Pancreas (tissue), 10 donors: ENCODE measurements at places on chromosomes 2 and 18. TPM values are rescaled to one million over a fixed set of nuclear protein-coding genes. Genes with fewer than 3 reads are reported as not detected.

The STARD6 gene
- total RNA-seq, result not detected

The KCNJ13 gene
- not detected for total RNA-seq

GRCh38 chr2:46849046-46849715, 66.4 kb downstream of the MCFD2 start:
- DNase-seq, result no peak
- no peak overlapping the region for H3K4me3 ChIP-seq
- peaks cover 45% of the 10 kb centered on the region for H3K4me1 ChIP-seq

DNA sequence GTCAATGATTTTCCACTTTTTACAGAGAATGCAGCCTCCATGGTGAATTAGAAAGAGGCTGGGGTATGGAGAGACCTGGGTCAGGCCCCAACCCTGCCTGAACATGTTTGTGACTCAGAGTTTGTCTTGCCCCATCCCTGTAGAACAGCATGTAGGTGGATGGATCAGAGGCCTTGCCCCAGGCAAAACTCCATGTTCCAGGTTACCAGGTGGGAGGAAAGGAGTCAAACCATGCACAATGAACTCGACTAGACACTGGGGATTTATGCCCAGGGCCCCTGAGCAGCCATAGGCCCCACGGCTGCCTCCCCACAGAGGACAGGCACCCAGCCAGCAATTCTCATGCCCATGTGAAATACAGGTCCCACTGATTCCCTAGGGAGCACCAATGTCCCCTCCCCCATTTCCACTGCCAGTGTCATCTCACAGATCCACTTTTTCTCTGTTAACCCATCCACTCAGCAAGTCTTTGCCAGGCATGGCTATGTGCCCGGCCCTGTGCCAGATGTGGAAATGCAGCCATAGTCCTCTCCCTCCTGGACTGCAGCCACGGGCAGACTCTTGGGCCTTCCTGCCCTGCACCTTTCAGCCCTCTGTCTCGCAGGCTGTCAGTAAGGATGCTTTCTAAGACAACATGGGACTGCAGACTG, 737.8 kb upstream of the HS6ST1 start:
- H3K36me3 ChIP-seq, result no peaks in the 10 kb centered on the region
- no peak overlapping the region for H3K27ac ChIP-seq
- H3K4me3 ChIP-seq, result no peak overlapping the region
- no peaks in the 10 kb centered on the region for H3K4me1 ChIP-seq
- no peak for DNase-seq

GRCh38 chr2:26847655-26848335, at the start of gene DPYSL5:
TSS of gene DPYSL5 (plus strand) at chr2:26848132. CDS start at chr2:26898500, 50,368 bp downstream.
- no peaks in the 10 kb centered on the region for H3K36me3 ChIP-seq
- peaks cover 8% of the 10 kb centered on the region for H3K27me3 ChIP-seq
- no peak within 1 kb of the TSS for H3K27ac ChIP-seq

DNA sequence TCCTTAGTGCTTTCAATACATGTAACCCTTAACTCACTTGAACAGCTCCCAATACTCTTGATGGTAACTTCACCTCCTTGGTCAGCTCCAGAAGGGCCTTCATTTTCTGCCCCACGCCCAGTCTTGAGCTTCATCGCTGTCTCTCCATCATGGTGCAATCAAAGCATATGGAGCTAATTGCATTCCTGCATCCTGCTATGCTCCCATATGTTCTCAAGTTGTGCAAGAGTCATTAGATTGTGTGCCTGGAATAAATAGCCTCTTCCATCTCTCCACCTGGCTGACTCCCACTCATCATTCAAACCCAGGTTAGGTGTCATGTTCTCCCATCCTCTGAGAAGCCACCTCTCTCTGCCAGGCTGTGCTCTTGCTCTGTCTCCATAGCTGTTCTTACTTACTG, 364.5 kb upstream of the RGPD4 start:
- H3K27me3 ChIP-seq, result no peaks in the 10 kb centered on the region
- no peaks in the 10 kb centered on the region for H3K36me3 ChIP-seq
- no peaks in the 10 kb centered on the region for H3K4me1 ChIP-seq
- H3K27ac ChIP-seq, result no peak overlapping the region

The EFHD1 gene
- 1.2 TPM for total RNA-seq

DNA sequence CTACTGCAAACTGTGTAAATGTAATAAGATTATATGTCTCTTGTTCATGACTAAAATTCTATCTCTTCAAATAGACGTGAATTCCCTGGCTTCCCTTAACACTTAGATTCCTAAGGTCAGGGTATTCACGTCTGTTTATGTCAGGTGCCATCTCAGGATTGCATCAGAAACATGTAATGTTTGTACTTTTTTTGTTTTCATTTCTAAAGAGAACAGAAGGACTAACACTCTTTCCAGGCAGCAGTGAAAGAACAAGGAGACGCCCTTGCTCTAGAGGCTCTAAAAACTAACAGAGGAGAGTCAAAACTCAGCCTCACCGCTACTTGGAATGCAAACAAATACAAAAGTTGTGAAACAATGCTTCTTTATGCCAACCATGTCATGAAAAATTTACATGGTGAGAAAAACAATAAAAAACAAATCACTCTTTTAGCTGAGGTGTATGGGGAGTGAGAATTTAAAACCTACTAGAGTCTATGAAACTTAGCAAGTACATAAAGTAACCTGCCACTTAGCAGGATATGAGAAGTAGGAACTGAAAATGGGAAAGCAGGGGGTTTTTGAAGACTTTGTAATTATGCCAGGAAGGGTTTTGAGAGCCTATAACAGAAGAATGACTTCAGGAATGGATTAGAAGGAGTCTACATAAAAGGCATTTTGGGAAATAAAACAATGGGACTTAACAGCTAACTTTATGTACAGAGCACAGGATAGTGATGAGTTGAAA, 522.7 kb downstream of the THSD7B start:
- H3K4me1 ChIP-seq, result no peaks in the 10 kb centered on the region
- H3K4me3 ChIP-seq, result no peak overlapping the region
- no peak overlapping the region for H3K27ac ChIP-seq
- no peaks in the 10 kb centered on the region for H3K27me3 ChIP-seq

DNA sequence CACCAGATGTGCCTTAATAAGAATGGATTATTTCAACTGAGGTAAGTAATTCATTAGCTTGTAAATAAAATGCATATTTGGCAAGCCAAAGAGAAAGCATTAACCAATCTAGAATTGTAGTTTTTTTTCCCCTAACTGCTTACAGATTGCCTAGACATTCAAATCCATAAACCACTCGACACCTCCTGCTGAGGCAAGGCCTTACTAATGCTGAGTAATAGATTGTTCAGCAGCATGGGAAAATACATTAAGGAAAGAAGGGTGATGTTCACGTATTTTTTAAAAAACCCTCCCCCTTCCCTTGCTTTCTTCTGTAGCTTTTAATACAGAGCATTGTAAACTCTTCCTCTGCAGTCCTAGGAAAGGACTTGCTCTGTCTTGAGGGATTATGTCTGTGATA, 17.0 kb upstream of the LINC00305 start:
- H3K4me1 ChIP-seq, result no peaks in the 10 kb centered on the region
- H3K27me3 ChIP-seq, result no peaks in the 10 kb centered on the region
- no peak for DNase-seq
- H3K4me3 ChIP-seq, result no peak overlapping the region

The RGPD3 gene
- not detected for total RNA-seq
